Tongue (tissue), 3 donors: ENCODE measurements at places on chromosomes 13 and 19.

- DNase-seq, result peak; percentile 6
Observed at GRCh38 chr19:15551293-15552004, 43.1 kb downstream of the CYP4F22 start.

- no peak for DNase-seq
Observed at GRCh38 chr19:6230991-6231448, 48.8 kb downstream of the MLLT1 start.

DNA sequence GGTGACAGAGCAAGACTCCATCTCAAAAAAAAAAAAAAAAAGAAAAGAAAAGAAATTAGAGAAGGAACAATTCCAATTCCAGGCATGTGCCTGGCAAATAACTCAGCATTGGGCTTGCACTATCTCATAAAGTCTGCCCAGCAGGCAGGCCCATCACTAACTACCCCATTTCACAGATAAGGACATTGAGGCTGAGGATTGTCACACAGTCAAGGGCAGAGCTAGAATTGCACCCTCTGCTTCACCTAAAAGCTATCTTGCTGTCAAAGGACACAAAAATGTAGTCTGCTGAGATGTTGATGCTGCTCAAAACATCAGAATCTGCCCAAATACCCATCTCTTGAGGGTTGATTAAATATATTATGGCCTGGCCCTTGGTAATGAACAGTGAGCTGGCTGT is 20.7 kb upstream of the COLGALT1 start:
- DNase-seq, result no peak

DNA sequence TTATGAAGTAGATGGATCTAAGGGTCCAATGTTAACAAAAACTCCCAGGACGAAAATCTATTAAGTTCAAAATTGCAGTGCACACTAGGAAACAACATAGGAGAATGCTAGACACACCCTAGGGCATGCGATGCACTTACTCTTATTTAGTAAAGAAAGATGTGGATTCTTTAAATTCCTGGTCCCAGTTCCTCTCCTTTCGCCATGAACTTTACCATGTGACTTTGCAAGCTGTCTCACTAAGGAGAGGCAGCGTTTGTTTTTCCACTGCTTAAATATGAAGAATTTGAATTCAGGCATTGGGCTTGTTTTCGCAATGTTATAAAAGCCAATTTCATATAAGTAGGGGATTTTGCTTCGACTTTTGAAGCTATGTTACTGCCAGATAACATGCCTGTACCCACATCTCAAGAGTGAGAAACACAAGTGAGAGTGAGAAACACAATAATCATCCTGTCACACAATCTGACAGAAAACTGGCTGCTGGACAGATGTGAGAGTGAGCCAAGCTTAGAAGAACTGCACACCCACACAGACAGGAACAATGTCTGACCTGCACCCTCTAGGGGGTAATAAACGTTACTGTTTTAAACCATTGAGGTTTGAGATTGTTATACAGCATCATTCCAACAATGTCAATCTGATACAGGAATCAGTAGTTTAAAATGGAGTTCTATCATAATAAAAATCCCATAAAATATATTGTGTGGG is 1308.4 kb downstream of the SLITRK5 start:
- peak; percentile 20 for DNase-seq

DNA sequence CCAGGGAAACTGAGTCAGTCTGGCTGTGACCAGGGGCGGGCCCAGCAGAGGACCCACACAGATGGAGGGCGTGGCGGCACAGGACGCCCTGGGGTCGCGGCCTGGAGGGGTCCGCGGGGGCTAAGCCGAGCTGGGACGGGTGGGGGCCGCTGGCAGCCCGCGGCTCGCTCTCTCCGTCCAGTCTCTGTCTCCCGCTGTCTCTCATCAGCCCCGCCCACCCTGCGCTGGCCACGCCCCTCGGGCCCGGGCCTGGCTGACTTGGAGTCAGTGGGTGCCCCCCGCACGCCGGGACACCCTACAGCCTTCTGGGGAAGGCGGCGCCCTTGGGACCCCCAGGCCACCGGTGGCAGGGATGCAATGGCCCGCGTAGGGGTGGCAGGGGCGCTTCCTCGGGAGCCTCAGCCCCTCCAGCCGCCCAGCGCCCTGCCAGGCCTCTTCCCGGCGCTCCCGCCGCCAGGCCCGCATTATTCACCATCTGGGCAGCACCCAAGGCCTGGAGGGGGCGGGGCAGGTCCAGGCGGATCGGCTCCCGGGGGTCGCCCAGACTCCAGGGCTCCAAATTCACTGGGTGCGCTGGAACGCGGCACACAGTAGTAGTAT is at the start of gene TBXA2R:
TBXA2R (minus strand) TSS at position 186 of the 600 bp plus-strand sequence. CDS start 6,241 bp downstream, outside the sequence.
- DNase-seq, result peak; percentile 27

DNA sequence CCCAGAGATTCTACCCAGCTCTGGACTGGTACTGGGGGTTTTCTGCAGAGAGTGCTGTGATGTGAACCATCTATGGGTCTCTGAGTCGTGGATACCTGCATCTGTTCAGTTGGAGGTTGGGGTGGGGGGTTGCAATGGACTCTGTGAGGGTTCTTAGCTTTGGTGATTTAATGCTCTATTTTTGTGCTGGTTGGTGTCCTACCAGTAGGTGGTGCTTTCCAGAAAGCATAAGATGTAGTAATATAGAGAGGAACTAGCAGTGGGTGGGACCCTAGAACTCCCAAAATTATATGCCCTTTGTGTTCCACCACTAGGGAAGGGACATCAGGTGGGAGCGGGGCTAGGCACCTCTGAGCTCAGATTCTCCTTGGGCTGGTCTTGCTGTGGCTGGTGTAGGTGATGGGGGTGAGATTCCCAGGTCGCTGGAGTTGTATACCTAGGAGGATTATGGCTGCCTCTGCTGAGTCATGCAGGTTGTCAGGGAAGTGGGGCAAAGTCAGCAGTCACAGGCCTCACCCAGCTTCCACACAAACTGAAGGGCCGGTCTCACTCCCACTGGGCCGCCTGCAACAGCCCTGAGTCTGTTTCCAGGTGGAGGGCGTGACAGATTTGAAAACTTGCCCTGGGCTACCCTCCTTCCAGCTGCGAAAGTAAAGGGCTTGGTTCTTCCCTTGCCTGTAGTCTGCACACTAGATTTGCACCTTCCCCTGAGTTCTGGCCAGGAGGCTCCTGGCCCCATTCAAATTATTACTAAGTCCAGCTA is 573.0 kb upstream of the SLITRK1 start:
- no peak for DNase-seq

GRCh38 chr19:2798733-2799132 is 13.4 kb downstream of the THOP1 start:
- no peak for DNase-seq

DNA sequence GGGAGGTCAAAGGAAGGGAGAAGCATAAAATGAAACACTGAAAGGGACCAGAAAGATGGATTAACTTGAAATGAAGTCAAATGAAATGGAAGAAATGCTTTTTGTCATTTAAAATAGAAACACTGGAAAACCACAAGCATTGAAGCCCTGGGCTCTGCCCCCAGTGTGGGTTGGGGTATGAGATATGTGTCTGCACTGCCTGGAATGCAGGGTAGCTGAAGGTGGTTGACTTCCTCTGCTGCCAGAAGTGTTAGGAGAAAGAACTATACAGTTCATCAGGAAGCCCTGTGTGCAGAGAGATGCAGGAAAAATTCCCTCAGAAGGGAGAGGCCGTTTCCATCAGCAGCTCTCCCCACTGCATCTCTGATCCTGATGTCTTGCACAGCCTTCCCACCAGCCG is 69.2 kb downstream of the DHRS12 start:
- no peak for DNase-seq

DNA sequence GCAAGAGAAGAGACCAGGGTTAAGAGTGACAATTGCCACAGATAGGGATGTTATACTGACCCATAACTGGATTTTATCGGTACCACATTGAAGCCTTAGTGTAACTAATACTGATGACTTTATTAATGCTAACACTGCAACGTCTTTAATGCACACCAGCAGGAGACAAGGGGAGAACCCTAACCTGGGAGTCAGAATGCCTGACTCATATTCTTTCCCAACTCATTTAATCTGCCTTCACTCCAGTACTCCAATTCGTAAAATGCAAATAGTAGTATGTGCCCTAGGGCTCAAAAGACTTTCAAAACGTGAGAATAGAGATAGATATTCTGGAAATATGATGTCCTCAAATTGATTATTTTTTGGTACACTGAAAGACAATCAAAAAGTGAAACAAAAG is 62.4 kb downstream of the GPC6 start:
- no peak for DNase-seq

GRCh38 chr13:110134801-110135200 is 172.2 kb downstream of the COL4A1 start:
- peak; percentile 74 for DNase-seq

DNA sequence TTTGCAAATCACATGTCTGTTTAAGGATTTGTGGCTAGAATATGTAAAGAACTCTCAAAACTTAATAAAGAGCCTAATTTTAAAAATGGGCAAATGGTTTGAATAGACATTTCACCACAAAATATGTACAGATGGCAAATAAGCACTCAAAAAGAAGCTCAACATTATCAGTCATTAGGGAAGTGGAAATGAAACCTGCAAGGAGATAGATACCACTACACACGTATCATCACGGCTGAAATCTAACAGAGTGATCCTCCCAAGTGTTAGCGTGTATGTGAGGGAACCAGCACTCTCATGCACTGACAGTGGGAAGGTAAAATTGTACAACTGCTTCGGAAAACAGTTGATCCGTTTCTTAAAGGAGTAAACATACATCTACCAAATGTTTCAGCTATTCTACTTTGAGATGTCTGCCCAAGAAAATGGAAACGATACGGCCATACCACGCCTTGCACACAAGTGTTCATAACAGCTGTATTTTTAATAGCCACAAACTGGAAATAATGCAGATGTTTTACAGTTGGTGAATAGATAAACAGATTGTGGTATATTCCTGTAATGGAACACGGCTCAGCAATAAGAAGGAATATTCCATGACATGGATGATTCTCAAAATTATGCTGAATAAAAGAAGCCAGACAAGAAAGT is 14.5 kb downstream of the ARHGEF7 start:
- DNase-seq, result peak; percentile 81

DNA sequence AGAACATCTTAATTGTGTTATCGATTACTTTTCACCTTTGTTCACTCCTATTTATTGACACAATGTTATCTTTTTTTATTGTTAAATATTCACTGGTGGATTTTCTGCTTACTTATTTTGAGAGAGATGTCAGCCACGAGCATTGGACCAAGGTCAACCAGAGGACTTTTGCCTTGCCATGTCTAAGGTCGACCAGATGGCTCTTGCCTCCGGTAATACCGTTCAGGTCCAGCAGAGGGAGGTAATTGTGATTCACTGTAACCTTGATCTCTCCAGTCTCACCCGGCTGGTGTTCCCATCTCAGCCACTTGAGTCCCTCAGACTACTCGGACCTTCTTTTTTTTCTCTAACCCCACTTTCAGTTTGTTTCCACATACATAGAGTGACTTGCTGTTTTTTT is 1438.1 kb downstream of the UQCRFS1 start:
- DNase-seq, result no peak

GRCh38 chr19:44645407-44646048 is 1.8 kb downstream of the PVR start:
- no peak for DNase-seq

GRCh38 chr19:4536798-4537197 is 1.8 kb upstream of the PLIN5 start:
- DNase-seq, result no peak

GRCh38 chr13:52600666-52601065 is 41.6 kb upstream of the HNRNPA1L2 start:
- no peak for DNase-seq

GRCh38 chr19:30593975-30594745 is 222.0 kb downstream of the ZNF536 start:
- DNase-seq, result no peak

DNA sequence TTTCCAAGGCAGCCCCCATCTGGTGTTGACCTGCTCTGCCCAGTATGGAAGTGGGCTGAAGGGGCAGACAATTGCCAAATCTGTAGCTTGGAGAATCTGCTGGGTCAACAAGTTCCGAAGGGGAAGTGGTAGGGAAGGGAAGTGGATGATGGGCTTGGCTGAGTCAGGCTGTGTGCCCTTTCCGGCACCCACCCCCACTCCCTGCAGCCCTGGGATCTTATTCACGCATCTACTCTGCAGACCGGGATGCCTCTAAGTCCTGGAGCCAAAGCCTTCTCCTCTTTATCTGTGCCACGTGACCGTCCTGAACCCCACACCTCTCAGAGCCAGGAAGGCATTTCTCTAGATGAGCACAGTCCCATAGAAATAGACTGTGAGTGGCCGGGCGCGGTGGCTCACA is 7.5 kb upstream of the C5AR2 start:
- no peak for DNase-seq

GRCh38 chr13:30751183-30751933 is 16.0 kb downstream of the ALOX5AP start:
- no peak for DNase-seq

- DNase-seq, result no peak
Observed at GRCh38 chr19:1079566-1080111, 12.7 kb downstream of the ARHGAP45 start.

- peak; percentile 36 for DNase-seq
Observed at GRCh38 chr13:20161275-20161950, 561 bp upstream of the GJA3 start.

DNA sequence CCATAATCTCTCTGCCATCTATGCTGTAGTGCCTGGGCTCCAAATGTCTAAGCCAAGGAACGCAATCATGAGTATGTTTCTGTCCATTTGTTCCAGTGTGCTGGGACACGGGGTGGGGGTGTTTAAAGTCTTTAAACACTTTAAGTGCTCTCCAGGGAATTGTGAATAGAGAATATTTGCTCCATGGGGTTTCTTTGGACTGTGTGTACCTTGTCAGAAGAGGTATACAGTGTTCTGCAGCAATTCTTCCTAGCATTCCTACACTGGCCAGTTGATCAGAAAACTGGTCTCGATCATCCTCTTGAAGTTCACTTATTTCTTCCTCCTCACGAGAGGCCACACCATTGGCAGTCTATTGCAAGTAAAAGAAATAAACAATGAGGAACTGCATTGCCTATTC is 35.1 kb upstream of the EEF1AKMT1 start:
- no peak for DNase-seq

DNA sequence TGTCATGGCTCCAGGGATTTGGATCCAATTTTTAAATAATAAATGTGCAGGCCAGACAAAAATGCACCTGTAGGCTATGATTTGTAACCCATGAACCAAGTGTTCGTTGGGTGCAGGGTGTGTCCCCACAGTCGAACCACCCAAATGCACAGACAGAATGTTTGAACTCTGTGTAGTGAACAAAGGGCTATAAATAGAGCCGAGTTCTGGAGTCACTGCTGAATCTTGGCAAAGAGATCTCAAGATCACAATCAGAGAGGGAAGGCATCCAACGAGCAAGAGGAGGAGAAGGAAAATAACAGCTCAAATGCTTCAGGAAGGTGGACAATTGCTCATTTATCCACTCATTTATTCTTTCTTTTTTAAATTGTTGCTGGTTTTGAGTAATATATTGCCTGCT is 547.9 kb downstream of the FGF9 start:
- no peak for DNase-seq

DNA sequence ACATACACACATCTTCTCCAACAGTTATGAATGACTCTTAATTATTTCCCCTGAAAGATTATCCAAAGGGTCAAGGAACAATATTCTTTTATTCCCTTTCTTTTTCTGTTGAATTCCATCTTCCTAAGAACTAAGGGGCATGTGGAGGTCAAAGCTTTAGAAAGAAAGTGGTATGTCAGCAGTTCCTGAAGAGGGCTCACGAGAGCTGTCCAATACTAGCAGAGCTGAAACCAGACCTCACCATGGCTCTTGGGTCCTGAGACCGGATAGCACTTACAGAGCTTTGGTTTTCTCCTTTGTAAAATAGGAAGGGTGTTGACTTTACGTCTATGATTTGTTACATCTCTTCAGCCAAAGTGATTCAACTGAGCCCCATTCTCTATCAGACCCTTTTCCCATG is 109.8 kb upstream of the FREM2 start:
- peak; percentile 12 for DNase-seq
